Thoracic aorta (tissue), 2 donors: ENCODE measurements at places on chromosomes 1 and 21. TPM values are rescaled to one million over a fixed set of nuclear protein-coding genes. Genes with fewer than 3 reads are reported as not detected.

The GNG4 gene
- not detected for total RNA-seq

The PLA2G2F gene
- not detected for total RNA-seq

The AGBL4 gene
- not detected for total RNA-seq

The PTPN7 gene
- 4.3 TPM for total RNA-seq

The RGS8 gene
- total RNA-seq: not detected

The LORICRIN gene
- not detected for total RNA-seq

The GJC2 gene
- total RNA-seq: 3.6 TPM

The GUCA2B gene
- total RNA-seq: not detected

The NCAM2 gene
- total RNA-seq: 1.4 TPM

The ZBTB18 gene
- total RNA-seq: 8.9 TPM

The SYT6 gene
- not detected for total RNA-seq

The KCNAB2 gene
- 14.0 TPM for total RNA-seq

The MCM3AP gene
- total RNA-seq: 84.3 TPM

DNA sequence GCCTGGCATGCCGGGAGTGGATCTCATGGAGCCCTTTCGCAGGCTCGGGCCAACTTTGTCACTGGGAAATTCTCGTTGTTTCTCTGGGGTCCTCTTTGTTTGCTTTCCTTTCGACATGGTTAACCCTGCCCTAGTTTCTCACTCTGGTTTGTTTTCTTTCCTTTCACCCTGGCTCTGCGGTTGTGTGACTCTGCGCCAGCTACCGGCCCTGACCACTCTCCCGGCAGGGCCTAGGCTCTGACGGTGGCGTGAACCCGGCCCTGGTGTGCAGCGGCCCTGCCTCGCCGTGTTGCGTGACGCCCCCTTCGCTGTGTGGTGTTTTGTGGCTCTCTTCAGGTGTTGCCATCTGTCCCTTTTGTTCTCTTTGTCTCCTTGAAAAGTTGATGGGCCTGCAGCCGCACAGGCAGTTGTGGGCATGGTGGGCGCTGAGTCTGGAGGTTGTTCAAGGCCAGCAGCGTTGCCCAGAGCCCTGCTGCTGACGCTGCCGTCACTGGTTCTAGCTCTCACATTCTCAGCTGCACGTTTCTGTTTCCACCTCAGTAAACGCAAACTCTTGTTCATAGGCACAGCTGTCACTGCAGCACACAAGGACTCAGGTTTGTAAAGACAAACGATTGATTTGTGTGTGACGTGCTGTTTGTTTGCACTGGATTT is 64.6 kb upstream of the DIP2A start:
- H3K4me1 ChIP-seq: no peaks in the 10 kb centered on the region
- no peaks in the 10 kb centered on the region for H3K27me3 ChIP-seq
- DNase-seq: no peak
- no peak overlapping the region for H3K4me3 ChIP-seq

DNA sequence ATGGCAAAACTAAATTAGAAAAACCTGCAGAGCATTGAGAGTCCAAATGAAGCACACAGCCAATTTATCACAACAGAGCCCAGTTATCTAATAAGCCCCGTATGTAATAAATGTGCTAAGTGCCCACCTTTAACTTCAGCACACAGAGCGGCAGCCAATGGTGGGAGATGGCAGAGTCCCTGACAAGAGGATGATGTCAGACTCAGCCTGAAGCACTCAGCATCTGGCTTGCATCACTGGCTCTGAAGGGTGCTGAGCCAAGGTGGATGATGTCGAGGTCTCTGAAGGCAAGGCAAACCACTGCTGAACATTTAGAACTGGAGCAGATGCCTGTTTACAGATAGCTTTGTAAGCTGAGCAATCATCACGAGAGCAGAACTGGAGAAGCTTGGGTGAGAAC is 118.3 kb downstream of the NUF2 start:
- no peaks in the 10 kb centered on the region for H3K36me3 ChIP-seq
- no peak overlapping the region for H3K27ac ChIP-seq
- DNase-seq: no peak
- no peak overlapping the region for H3K4me3 ChIP-seq
- H3K4me1 ChIP-seq: no peaks in the 10 kb centered on the region

DNA sequence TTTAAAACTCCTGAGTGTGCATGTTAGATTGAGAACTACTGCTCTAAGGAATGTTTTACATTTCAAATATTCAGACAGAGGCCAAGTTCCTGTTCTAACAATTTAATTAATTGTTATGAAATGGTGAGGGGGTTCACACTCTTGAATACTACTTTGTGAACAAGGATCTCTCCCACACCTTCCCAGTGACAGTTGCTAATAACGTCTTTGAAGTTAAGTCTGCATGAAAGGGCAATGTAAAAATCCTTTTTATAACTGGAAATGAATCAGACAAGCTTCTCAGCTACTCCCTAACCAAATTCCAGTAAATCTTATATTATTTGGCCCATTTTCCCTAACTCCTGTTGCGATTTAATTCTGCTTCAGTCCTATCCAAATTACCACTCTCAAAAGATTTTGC is 828.5 kb upstream of the ADAMTS5 start:
- no peaks in the 10 kb centered on the region for H3K4me1 ChIP-seq
- no peak overlapping the region for H3K4me3 ChIP-seq
- no peaks in the 10 kb centered on the region for H3K27me3 ChIP-seq
- no peak overlapping the region for H3K27ac ChIP-seq
- no peak for DNase-seq
- H3K36me3 ChIP-seq: no peaks in the 10 kb centered on the region

- H3K4me1 ChIP-seq: peaks cover 18% of the 10 kb centered on the region
- DNase-seq: no peak
- no peaks in the 10 kb centered on the region for H3K27me3 ChIP-seq
Observed at GRCh38 chr1:154186852-154187501, 4.9 kb downstream of the TPM3 start.

DNA sequence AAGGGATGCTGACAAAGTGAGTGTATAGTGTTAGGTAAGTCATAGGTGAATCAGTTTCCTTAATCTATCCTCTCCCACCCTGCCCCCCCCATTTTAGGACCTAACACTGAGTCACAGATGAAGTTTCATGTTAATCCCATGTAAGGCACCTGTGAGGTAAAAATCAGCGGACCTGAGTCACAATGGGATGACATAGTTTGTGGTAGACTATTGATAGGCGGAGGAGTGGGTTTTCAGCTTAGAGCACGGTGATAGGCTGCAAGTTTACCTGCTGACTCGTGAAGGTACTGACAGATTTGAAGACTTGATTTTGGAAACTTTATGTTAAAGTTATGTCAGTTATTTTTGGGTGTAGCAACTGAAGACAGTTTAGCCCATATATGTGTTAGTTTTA is 1.7 kb downstream of the TOR1AIP1 start:
- peak overlapping the region; percentile 96 for H3K4me3 ChIP-seq
- DNase-seq: no peak
- H3K27ac ChIP-seq: peak overlapping the region; percentile 99
- peaks cover 12% of the 10 kb centered on the region for H3K36me3 ChIP-seq

- H3K27me3 ChIP-seq: no peaks in the 10 kb centered on the region
- H3K4me1 ChIP-seq: no peaks in the 10 kb centered on the region
- H3K4me3 ChIP-seq: no peak overlapping the region
- H3K36me3 ChIP-seq: no peaks in the 10 kb centered on the region
- no peak overlapping the region for H3K27ac ChIP-seq
Observed at GRCh38 chr1:2151911-2152310, 42.7 kb downstream of the FAAP20 start.

DNA sequence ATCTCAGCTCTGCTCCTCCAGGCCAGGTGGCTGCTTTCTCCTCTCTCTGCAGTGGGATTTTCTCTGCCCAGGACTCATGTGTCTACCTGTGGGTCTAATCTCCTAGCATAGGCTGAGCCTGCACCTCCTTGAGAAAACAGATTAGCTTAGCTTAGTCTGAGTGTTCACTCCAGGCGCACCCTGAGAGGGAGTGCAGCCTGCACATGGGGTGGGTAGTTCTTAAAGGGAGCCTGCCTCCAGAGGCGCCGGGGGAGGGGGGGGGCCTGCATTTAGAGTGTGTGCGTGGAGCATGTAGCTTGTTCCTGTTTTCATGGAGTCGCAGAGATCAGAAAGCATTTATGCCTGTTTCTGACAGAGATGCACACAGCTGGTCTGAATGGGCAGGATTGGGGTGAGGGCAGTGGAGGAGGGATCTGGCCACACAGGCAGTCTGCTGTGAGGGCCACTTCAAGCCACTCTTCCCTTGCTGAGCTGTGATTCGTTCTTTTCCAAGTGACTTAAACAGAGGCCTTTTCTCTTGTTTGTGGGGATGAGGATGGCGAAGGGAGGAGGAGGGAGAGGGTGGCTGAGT is 45.2 kb downstream of the GALNT2 start:
- DNase-seq: no peak
- H3K4me3 ChIP-seq: no peak overlapping the region
- no peaks in the 10 kb centered on the region for H3K27me3 ChIP-seq
- H3K36me3 ChIP-seq: no peaks in the 10 kb centered on the region
- peak overlapping the region; percentile 24 for H3K27ac ChIP-seq

DNA sequence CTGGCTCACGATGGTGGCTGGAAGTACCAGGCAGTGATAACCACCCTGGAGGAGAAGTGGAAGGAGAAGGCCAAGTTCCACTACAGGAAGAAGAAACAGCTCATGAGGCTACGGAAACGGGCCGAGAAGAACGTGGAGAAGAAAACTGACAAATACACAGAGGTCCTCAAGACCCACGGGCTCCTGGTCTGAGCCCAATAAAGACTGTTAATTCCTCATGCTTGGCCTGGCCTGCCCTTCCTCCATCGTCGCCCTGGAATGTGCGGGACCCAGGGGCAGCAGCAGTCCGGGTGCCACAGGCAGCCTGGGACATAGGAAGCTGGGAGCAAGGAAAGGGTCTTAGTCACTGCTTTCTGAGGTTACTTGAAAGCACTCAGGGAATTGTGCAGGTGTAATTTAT is 10.8 kb downstream of the IL24 start:
- no peak overlapping the region for H3K27ac ChIP-seq
- H3K4me3 ChIP-seq: no peak overlapping the region
- H3K27me3 ChIP-seq: peaks cover 12% of the 10 kb centered on the region
- no peak for DNase-seq
- H3K36me3 ChIP-seq: no peaks in the 10 kb centered on the region

GRCh38 chr1:2204415-2205190 is 10.0 kb upstream of the FAAP20 start:
- no peaks in the 10 kb centered on the region for H3K36me3 ChIP-seq
- H3K4me3 ChIP-seq: peak overlapping the region; percentile 70
- H3K27ac ChIP-seq: peak overlapping the region; percentile 89
- DNase-seq: no peak
- no peaks in the 10 kb centered on the region for H3K27me3 ChIP-seq
- H3K4me1 ChIP-seq: peaks cover 70% of the 10 kb centered on the region

GRCh38 chr21:31732597-31733550 is 956 bp upstream of the SCAF4 start:
- H3K36me3 ChIP-seq: no peaks in the 10 kb centered on the region
- H3K4me3 ChIP-seq: peak overlapping the region; percentile 98
- H3K4me1 ChIP-seq: peaks cover 25% of the 10 kb centered on the region
- no peak for DNase-seq
- H3K27me3 ChIP-seq: no peaks in the 10 kb centered on the region

- peak overlapping the region; percentile 95 for H3K4me3 ChIP-seq
- no peak for DNase-seq
- peaks cover 16% of the 10 kb centered on the region for H3K36me3 ChIP-seq
- peak overlapping the region; percentile 99 for H3K27ac ChIP-seq
- H3K4me1 ChIP-seq: peaks cover 33% of the 10 kb centered on the region
Observed at GRCh38 chr1:203304391-203304918, 864 bp upstream of the BTG2 start.

DNA sequence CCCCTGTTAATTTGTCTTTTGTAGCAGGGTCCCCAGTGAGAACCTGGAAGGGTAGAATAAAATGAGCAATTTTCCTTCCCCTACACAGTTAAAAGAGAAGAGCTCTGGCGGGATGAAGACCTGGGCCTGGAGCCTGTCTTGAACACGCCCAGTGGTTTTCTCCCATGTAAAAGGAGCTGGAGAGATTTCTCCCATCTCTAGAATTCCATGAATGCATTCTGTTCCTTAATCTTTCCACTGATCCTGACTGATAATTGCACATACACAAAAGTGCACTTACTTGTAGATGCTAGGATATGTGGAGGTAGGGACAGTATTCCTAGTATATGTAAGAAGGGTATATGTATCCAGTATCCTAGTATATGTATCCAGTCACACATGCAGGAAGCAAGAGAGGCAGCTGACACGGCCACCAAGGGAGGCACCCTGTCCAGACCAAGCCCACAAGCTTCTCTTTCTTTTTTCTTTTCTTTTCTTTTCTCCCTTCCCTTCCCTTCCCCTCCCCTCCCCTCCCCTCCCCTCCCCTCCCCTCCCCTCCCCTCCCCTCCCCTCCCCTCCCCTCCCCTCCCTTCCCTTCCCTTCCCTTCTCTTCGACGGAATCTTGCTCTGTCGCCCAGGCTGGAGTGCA is 11.9 kb upstream of the PKNOX1 start:
- no peak overlapping the region for H3K4me3 ChIP-seq
- H3K36me3 ChIP-seq: no peaks in the 10 kb centered on the region
- DNase-seq: no peak
- H3K27me3 ChIP-seq: no peaks in the 10 kb centered on the region

DNA sequence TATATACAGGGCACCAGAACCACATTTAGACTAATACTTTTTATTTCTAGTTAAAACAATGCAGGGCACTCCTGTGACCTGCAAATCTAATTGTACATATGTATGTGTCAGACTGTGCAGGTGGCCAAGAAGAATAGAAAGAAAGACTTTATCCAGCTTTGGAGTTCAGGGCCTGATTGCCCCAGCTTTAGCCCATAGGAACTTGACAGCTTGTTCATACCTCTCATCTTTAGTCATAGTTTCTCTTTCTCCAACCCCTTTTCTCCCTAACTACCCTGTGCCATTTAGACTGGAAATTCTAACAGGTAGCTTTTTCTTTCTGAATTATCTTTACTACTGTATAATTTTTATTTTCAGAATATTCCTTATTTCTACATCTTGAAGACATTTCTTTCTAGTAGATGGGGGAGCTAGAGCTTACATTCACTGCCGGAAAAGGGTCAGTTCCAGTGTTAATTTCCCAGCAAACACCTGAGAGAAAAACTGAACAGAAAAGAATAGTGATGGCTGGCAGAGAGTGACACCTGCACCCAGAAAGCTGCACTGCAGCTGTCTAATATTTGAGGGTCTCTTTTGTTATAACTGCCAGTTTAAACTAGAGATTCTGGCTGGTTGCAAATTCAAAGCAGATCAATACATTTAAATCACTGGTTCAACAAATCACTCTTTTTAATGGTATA is 8.4 kb downstream of the YBX1 start:
- H3K4me1 ChIP-seq: peaks cover 65% of the 10 kb centered on the region
- no peak overlapping the region for H3K4me3 ChIP-seq
- no peaks in the 10 kb centered on the region for H3K27me3 ChIP-seq
- no peak overlapping the region for H3K27ac ChIP-seq

GRCh38 chr1:218344814-218345672 is at the start of gene TGFB2:
Gene TGFB2, plus strand, starts transcription at chr1:218345336. Its CDS starts 1,366 bp downstream, at chr1:218346702.
- H3K4me3 ChIP-seq: peak within 1 kb of the TSS; percentile 83
- no peak for DNase-seq
- H3K27me3 ChIP-seq: no peaks in the 10 kb centered on the region
- peak within 1 kb of the TSS; percentile 86 for H3K27ac ChIP-seq

- no peaks in the 10 kb centered on the region for H3K4me1 ChIP-seq
- H3K4me3 ChIP-seq: no peak overlapping the region
- no peaks in the 10 kb centered on the region for H3K36me3 ChIP-seq
- H3K27ac ChIP-seq: no peak overlapping the region
- DNase-seq: no peak
- no peaks in the 10 kb centered on the region for H3K27me3 ChIP-seq
Observed at GRCh38 chr1:93221913-93222312, 41.4 kb downstream of the CCDC18 start.

- H3K4me1 ChIP-seq: peaks cover 46% of the 10 kb centered on the region
- no peaks in the 10 kb centered on the region for H3K27me3 ChIP-seq
- peak; percentile 71 for DNase-seq
- H3K36me3 ChIP-seq: no peaks in the 10 kb centered on the region
- peak within 1 kb of the TSS; percentile 97 for H3K27ac ChIP-seq
- H3K4me3 ChIP-seq: peak within 1 kb of the TSS; percentile 92
Observed at GRCh38 chr1:155688324-155689080, at the start of gene YY1AP1. Gene YY1AP1, minus strand, starts transcription at chr1:155688774. Its CDS starts 8,338 bp downstream, at chr1:155680436.
